ENCODE measurements at places on chromosomes 3 and 15.
A peak's percentile ranks its signal among the peaks of the same experiment; 100 is the strongest.

- DNase-seq: no peak
These were observed 14.6 kb downstream of the CHSY1 start for GRCh38 chr15:101237251-101237650.

DNA sequence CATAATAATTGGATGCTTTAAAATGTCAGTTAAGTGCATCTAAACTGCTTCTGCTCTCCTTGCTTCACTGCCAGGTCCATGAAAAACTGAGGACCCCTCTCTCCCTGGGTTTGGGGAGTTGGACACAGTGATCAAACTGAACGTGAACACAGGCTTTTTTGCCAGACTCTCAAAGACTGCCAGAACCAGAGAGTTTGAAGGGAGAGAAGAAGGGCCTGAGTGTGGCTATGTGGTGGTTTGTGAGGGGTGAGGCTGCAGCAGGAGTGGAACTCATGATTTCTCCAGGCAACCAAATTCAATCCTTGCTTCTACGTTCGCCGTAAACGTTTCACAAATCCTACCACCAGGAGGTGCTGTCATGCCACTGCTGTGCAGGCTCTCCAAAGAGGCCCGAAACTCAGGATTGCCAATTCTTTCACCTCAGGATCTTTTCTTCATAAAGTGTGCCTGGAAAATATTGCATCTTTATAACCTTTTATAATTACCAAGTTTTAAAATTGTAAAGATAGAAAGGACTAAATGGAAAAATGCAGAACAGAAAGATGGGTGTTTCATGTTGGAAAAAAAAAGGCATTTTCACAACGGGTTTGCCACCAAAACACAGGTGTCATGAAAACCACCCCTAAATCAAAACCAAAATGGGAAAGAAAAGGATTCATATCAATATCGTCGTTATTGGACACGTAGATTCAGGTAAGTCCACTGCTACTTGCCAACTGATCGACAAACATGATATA lies 19.7 kb downstream of the TM4SF4 start:
- peak; percentile 61 for DNase-seq

DNA sequence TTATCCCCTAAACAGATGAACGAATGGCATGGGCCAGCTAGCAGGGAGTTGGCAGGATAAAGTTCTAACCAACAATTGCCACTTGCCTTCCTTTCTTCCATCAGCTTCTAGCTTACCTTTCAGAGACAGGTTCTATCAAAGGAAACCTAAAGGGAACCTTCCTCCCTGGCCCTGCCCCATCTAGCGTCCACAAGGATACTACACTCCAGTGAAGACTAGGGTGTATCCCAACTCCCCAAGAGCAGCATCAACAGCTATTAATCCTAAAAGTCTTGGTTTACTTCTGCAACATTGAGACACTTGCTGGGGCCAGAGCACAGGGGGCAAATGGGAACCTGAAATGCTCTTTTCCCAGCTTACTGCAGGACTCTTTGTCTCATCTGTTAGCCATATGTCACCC lies 37.0 kb upstream of the TMC3 start:
- no peak for DNase-seq

GRCh38 chr3:55264919-55265318 lies 222.2 kb downstream of the WNT5A start:
- no peak for DNase-seq

- no peak for DNase-seq
These were observed 4.3 kb upstream of the MYL3 start for GRCh38 chr3:46867550-46867898.

GRCh38 chr3:181176601-181177000 lies 187.1 kb upstream of the DNAJC19 start:
- peak; percentile 40 for DNase-seq

- DNase-seq: no peak
These were observed 86.5 kb upstream of the NMNAT3 start for GRCh38 chr3:139764069-139764905.

DNA sequence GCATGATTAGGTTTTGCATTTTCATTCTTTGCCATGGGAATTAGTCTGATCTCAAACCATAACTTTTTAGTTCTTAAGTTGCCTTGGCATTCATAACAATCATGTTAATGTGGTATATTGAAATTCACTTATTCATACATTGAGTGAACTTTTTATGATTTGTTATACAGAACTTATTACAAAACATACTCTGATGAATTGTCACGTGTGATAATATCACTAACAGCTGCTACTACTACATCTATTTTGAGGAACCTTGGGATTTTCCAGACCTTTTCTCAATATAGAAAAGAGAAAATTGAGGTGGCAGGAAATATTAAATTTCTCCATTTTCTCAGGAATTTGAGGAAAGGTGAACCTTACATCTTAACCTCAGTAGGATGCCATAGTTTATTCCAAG lies 9.2 kb downstream of the LXN start:
- DNase-seq: no peak

DNA sequence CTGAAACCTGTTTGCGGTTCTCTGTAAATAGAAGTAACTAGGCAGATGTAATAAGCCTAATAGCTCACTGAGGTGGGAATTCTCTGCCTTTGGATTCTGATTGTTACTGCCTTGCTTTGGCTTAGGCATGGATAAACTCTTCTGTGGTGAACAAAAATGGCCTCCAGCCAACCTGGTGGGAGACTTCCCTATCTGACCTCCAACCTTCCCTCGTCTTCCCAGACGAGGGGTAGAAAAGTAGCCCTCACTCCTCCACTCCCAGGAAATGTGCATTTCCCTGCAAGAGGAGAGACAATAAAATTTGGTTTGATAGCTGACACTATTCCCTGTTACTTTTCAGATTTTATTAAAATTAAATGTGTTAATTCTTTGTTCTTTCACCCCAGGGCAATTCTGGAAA lies 606 bp upstream of the CD96 start:
- DNase-seq: no peak

Measured in NCI-H460 (cell line).